ENCODE measurements at places on chromosomes 7 and 10. TPM values are rescaled to one million over a fixed set of nuclear protein-coding genes. Genes with fewer than 3 reads are reported as not detected.

DHX32 gene
- 28.1 TPM for total RNA-seq

LIPJ gene
- total RNA-seq: under 0.01 TPM

GATA3 gene
- total RNA-seq: 2.5 TPM

C1QL3 gene
- not detected for total RNA-seq

HMX3 gene
- not detected for total RNA-seq

PPP1R9A gene
- total RNA-seq: under 0.01 TPM

IFIT1 gene
- total RNA-seq: 29.9 TPM

SBDS gene
- total RNA-seq: 112 TPM

TSPAN13 gene
- 5.5 TPM for total RNA-seq

TRDMT1 gene
- total RNA-seq: 9.9 TPM

VSTM4 gene
- total RNA-seq: 0.12 TPM

CTBP2 gene
- 45.4 TPM for total RNA-seq

SNCG gene
- total RNA-seq: 1.6 TPM

PAX4 gene
- not detected for total RNA-seq

ENTPD1 gene
- total RNA-seq: 0.20 TPM

HMX2 gene
- 0.10 TPM for total RNA-seq

TMEM270 gene
- total RNA-seq: not detected

LRRTM3 gene
- total RNA-seq: not detected
